ENCODE measurements at places on chromosomes 2 and 18.

- DNase-seq = no peak
Measured at GRCh38 chr2:15832030-15832709, 108.2 kb upstream of the MYCN start.

- no peak for DNase-seq
Measured at GRCh38 chr2:236001854-236002253, 166.3 kb downstream of the GBX2 start.

- DNase-seq = no peak
Measured at GRCh38 chr2:46303822-46304221, 6.6 kb downstream of the EPAS1 start.

GRCh38 chr2:74536166-74536950, 6.6 kb downstream of the HTRA2 start:
- no peak for DNase-seq

DNA sequence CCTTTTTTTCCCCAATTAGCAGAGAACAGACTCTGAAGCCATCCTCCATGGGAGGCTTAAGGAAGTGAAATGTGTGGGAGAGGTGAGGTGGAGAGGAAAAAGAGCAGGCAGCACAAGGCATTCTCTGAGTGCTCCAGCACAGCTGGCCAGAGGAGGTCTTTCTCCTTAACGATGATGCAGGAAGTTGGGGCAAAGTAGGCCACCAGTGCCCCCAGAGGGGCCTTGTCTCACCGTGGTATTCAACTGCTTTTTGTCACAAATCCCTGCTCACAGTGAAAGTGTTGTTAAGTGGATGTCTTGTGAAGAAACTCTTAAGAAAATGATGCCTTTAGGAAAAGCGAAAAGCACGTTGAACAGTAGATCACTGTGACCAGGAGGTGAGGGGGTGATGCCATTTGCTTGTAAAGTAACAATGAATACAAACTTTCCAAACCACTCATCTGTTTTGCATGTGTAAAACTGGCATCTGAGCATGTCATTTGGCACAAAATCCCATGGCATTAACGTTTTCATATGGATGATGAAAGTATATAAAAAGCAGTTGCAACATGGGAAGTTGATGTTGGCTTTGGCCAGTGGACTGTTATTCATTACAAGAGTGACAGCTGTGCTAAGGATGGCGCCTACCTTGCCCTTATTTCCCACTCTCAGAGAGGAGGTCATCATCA, 49.2 kb upstream of the CDC42EP3 start:
- no peak for DNase-seq

- DNase-seq = no peak
Measured at GRCh38 chr2:119122663-119123062, 35.9 kb downstream of the C1QL2 start.

DNA sequence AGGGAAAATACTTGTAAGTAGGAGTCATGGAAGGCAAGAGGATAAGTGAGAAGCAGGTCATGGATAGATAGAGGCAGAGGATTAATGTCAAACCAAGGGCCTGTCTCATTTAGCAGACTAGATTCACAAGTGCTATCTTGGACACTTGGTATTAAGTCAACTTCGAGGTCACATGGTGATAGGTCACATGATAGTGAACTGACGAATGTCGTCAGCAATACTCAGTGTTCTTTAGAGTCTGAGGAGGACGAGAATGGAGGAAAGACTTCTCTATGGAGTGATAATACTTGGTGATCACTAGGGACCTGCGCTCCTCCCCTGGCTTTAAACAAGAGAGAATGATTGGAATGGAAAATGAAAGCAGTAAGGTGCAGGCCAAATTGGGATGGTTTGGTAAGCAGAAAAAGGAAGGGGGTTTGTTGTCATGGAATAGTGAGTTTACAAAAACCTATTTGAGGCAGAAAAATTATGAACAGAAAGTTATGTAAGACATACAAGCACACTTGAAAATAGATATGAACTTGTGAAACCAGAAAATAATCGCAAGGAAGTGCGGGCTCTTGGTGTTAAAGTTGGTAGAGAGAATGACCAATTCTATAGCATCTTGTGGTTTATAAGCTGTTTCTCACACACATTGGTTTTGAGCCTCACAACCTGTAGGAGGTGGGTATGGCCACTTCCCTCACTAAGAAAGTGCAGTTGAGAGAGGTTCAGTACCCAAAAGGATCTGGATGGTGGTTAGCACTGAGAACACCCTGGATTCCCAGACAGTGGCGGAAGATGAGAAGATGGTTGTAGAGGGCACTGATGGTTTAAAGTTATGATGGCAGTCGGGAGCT, 141.5 kb downstream of the WDSUB1 start:
- DNase-seq = no peak

DNA sequence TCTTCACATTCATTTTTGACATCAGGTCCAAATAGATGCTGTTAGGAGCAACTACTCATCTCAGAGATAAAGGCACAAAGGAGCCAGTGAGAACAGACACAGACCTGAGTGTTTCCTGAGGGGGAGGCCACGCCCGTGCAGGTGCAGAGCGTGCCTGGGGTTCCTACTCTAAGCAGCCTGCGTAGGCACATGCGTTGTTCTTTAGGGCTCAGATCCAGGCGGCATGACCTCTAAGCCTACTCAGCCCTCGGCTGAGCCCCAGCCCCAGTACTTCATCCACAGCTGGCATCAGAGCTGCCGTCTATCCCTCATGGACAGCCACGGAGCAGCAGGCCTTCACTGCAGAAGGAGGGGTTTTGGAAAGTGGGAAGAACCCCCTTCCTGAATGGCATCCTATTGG, 54.9 kb upstream of the PXDN start:
- DNase-seq = no peak

DNA sequence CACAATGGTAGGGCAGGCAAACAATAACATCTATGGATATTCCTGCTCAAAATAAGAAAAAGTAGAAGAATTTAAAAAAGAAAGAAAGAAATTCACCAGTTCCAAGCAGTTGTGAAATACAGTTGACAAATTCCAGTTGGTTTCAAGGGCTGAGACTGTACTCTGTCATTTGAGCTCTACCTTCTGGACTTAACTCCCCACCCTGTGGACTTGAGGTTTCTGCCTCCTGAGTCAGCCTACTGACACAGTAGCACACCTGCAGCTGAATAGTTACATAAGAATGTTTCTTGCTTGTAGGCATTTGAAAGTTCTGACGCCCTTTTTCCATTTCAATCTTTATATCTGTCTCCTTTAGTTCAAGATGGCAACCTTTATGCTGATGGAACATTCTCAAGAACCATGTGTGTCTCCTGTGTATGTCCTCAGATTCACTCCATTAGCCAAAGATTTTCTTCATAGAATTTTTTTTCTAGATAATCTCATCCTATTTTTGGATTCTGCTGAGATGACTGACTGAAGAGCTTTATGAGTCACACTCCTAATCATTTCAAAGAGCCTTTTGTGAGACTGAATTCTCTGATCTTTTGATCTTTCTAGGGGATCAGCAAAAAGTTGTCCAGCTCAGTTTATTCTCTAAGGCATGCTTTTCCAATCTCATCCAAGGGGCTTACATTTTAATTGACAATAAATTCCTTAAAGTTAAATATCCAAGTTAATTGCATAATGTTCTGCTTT, 19.1 kb downstream of the NETO1 start:
- DNase-seq = no peak

DNA sequence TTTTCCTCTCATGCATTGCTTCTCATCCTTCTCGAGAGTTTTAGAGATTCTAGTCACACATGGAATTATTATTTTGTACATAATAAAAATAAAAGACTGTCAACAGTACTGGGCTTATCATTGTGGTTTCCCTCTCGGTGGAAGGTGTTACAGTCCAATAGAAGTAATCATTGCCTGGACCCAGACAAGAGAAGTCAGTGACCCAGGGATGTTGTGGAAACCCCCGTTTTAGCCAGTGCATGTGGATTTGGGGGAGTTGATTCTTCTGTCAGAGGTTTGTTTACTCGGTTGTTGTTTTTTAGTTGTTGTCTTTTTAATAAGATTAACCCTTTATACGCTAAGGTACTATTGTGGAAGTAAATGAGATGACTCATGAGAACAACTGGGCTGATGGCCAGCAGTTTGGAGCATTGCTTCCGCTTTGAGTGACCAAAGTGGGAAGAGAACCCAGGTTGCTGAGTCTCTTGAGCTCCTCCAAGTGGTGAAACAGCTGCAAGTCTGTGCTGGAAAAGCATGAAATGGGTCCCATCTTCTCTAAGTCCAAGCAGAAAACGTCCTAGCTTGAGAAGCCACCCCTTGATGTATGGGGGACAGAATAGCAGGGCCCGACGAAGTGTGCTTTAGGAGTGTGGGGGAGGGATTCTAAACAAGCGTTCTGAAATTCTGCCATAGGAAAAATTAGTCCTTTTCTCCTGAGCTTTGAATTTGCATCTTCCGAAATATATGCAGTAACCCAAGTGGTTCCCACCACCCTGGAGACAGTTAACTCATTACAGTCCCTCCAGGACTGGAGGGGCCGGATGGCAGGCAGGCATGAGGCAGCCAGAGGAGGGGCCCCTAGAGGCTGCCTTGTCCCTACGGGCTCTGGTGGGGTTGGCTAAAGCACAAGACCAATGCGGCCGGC, 61.8 kb upstream of the GPR45 start:
- DNase-seq = no peak

- no peak for DNase-seq
Measured at GRCh38 chr18:50987261-50987660, 19.4 kb downstream of the ELAC1 start.

GRCh38 chr18:36828157-36828629, 609 bp downstream of the TPGS2 start:
- DNase-seq = no peak

DNA sequence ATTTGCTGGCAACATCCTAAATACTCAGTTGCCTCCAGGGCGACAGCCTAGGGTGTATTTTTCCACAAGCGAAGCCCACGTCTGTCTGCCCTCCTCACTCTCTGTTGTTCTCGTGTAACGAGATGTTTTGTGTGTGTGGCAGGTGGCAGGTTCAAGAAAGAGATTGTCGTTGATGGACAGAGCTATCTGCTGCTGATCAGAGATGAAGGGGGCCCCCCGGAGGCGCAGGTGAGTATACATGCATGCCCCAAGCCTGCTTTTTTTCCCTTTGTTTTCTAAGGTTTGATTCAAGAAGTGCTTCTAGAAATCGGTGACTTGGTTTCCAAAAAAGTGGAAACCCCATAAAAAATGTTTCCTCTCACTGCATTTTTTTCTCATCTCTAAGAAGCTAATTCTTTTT, 247.0 kb downstream of the AGAP1 start:
- no peak for DNase-seq

GRCh38 chr2:2850859-2851258, 519.8 kb upstream of the MYT1L start:
- DNase-seq = no peak

GRCh38 chr18:74773171-74773624, 175.5 kb downstream of the ZNF407 start:
- DNase-seq = no peak

- DNase-seq = no peak
Measured at GRCh38 chr2:237729681-237730475, 68.7 kb upstream of the RBM44 start.

DNA sequence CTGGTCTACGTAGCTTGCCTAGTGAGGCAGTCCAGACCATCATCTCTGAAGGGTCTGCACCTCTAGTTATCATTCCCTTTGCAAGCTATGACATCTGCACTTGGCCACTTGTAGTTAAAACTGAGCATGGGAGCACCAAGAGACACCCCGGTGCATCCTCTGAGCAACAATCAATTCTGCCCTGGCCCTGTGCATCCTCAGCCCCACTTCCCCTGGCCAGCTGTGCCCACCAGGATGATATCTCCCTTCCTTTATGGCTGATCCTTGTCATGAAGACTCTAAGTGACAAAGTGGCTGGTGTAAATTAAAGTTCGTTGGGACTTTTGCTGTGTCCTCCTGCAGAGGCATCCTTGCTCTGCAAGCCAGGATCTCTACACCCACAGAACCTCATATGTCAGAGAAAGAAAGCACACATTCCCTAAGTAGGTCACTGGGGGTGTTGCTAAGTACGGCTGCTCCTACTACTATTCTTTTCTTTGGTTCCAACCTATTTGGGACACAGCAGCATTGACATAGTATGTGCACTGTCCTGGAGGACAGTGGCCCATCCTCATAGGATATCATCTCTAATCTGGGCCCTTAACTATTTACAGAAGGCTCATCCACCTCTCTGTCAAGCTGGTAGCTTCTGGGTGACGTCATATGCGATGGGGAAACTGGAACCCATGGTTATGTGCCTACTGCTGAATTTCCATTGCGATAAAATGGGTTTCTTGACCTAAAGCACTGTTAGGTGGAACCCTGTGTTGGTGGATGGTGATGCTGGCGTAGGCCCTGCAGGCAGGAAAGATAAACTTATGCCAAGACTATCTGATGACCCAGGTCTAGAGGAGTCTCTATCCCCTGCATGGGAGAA, 384.3 kb upstream of the ID2 start:
- DNase-seq = no peak

DNA sequence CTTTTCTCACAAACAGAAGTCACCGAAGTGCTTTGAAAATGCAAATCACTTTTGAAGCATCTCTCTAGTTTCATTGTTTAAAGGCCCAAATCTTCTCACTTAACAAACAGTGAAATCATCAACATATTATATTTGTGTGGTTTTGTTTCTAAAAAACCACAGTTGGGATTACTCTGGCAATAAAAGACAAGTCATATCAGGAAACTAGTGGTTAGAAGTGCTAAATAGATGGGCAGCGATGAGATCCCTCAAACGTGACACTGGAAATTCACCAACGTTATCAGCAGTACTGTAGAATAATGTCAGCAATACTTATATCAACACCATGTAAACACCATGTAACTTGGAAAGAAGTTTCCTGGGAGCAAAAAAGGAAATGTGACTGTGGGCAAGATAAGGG, 893.5 kb downstream of the SUCLG1 start:
- no peak for DNase-seq

- DNase-seq = no peak
Measured at GRCh38 chr2:168315331-168316072, 68.1 kb upstream of the STK39 start.

DNA sequence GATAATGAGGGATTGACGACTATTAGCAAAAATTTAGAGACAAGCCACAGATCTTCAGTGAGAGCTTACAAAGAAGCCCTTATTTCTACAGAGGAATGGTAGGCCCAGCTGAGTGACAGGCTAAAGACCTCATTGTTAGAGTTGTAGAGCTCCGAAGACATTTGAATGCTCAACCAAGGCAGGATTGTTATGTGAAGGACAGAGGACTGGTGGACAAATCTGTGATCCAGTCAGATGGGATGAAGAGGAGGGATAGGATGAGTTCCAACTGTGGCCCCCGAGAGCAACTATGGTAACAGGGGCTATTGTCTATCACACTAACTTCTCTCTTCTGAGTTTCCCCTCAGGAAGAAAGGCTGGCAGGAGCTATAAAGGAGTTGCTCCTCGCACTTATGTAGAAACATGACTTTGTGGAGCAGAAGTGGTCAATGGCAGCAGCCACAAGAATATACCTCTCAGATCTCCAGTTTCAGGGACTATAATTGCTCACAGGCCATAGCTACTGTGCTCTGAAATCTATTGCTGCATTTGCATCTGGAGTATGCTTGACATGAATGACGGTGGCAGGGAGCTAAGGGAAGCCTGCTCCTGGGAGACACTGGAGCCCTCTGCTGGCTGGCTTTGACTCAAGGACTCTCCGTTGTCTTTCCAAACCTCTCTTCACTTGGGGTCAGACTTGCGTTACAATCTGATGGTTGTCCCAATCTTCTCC, 50.3 kb upstream of the GREB1L start:
- no peak for DNase-seq

GRCh38 chr2:122077114-122077513, 321.7 kb downstream of the TSN start:
- DNase-seq = no peak

GRCh38 chr18:9638886-9639285, 24.5 kb upstream of the PPP4R1 start:
- no peak for DNase-seq

GRCh38 chr18:43661570-43661969, 384.3 kb upstream of the SYT4 start:
- DNase-seq = no peak

GRCh38 chr2:237270520-237270919, 143.4 kb downstream of the COL6A3 start:
- no peak for DNase-seq
